RPMI7951 (cell line): ENCODE measurements at places on chromosomes 1 and 21. TPM values are rescaled to one million over a fixed set of nuclear protein-coding genes. Genes with fewer than 3 reads are reported as not detected.
A peak's percentile ranks its signal among the peaks of the same experiment; 100 is the strongest.

- no peak for DNase-seq
Measured at GRCh38 chr1:30275926-30276764, 447.2 kb downstream of the MATN1 start.

DNA sequence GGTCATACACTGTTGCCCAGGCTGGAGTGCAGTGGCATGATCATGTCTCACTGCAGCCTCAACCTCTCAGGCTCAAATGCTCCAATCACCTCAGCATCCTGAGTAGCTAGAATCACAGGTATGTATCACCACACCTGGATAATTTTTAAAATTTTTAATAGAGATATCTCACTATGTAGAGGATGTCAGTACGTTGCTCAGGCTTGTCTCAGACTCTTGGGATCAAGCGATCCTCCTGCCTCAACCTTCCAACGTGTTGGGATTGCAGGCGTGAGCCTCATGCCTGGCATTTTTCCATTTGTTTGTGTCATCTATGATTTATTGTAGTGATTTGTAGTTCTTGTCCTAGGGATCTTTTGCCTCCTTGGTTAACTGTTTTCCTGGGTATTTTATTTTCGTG is 985.2 kb upstream of the B3GALT2 start:
- no peak for DNase-seq

- no peak for DNase-seq
Measured at GRCh38 chr21:28437061-28437460, 555.6 kb downstream of the LTN1 start.

DNA sequence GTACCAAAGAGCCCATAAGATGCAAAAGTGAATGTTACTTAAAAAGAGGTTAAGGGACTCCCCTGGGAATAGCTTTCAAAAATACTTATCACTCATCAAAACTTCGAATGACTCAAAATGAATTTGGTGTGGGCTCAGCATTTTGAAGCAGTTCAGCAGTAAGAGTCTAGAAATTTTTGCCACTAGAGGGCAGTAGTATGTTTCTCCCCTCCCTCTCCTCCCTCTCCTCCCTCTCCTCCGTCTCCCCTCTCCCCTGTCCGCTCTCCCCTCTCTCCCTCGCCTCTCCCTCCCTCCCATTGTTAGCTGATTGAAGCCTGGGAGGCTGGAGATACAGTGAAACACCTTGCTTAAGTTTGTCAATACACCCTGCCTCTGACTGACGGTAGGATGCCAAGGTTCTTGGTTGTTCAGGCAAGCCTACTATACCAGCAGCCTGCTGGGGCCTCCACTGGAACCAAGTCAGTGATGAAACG is 70.8 kb upstream of the TENT5C start:
- DNase-seq, result peak; percentile 55

Gene FCRL5
- not detected in 2 replicates for total RNA-seq

DNA sequence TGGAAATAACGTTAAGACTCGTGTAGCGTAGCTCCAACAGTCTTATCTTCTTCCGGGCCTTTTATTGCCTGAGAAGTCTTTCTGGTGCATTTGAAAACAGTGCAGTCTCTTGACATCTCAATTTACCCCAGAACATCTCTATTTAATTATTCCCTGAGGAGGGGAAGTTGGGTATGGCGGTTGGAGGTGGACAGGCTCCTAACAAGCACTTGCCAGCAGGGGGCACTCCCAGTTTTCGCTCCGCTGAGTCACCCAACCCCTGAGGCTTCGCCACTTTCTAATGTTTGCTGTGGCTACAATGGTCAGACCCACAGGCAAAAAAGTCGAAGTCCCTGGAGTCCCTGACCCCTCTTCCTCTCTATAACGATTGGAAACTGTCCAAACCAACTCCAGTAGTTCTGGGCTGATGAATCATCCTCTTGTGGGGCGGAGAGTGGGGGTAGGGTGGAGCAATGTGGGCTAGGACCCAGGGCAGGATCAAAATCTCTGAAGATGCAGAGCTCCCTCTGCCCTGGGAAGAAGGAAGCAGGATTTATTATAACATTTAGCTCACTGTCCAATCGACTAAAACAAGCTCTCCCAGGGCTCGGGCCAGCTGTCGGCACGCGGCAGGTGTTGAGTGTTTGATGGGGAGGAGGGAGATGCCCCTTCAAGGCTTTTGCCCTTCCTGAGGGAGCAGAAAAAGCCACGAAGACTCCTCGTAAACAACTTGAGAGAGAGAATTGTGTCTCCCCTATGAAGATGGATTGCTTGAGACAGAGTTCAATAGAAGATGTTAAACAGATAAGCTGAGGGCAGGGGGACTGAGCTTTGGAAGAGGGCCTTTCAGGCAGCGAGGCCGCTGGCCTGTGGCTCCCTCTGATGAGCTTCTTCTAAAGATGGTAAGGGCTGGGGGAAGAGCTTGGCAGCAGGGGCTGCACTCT is 85.7 kb downstream of the BRINP2 start:
- DNase-seq, result peak; percentile 97

Gene DCST1
- not detected in 2 replicates for total RNA-seq

- no peak for DNase-seq
Measured at GRCh38 chr1:26684763-26685508, 10.9 kb upstream of the ARID1A start.

- no peak for DNase-seq
Measured at GRCh38 chr21:16563795-16564194, 834.0 kb downstream of the USP25 start.

DNA sequence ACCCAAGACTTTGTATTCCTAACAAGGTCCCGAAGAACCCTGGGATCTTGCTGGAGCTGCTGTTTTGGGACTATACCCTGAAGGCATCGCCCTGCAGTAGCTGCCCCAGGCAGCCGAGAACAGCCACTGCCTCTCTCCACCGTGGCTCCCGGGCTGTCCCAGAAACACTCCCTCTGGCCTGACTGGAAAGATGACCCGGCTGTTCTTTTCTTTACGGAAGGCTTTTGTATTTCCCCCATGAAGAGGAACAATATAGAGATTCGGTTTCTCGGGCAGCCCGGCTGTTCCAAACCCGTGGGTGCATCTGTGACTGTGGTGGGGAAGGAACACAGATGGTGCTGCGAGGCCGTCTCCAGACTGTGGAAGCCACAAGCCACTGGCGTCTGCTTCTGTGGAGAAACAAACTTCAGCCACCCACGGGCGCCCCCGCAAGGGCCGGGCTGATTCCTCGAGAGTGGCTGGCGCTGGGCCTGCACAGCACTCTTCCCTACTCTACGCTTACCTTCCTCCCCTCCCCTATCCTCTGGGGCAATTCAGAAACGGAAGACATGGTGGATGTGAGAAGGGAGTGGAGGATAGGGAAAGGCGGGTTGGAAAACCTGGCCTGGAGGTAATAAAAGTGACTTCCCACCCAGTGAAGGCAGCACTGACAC is 33.7 kb upstream of the VASH2 start:
- peak; percentile 50 for DNase-seq

- no peak for DNase-seq
Measured at GRCh38 chr1:114488739-114489138, 22.3 kb downstream of the TRIM33 start.

DNA sequence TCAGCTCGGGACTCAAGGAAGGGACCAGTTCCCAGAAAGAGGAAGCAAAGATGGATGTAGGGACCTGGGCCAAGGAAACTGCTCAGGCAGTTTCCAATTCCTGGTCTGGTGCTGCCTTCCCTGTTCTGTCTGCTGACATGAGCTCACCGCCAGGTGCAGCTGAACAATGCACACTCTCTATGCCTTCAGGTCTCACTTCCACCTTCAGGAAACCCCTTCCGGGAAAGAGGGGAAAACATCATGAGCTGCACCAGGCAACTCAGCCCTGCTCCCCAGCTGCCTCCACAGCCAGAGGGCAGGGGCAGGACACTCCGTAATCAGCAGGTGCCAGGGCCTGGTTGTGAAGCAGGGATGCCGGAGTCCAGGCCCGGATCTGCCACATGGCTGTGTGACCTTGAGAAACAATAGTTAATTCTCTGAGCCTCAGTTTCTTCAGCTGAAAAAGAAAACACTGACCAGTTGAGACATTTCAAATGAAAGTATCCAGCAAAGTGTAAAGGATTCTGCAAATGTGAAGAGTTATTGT is 27.8 kb downstream of the SMIM12 start:
- no peak for DNase-seq

DNA sequence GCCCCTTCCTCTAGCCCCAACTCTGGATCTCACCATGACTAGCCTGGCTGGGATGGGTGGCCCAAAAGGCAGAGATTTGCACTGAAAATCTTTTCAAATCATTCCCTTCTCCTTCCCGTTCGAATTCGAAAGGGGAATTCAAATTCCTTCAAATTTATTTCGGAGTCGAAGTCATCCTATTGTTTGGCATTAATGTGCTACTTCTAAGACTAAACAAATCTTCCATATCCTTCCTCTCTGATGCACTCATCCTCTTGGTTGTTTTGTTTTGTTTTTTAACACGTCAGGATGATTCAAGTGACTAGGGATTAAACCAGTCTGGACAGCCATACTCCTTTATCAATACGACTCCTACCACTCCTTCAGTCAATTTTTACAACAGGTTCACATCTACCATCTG is 95.5 kb upstream of the SGIP1 start:
- no peak for DNase-seq

Gene ZBTB8A
- total RNA-seq, result 5.5 and 6.7 TPM in 2 replicates

DNA sequence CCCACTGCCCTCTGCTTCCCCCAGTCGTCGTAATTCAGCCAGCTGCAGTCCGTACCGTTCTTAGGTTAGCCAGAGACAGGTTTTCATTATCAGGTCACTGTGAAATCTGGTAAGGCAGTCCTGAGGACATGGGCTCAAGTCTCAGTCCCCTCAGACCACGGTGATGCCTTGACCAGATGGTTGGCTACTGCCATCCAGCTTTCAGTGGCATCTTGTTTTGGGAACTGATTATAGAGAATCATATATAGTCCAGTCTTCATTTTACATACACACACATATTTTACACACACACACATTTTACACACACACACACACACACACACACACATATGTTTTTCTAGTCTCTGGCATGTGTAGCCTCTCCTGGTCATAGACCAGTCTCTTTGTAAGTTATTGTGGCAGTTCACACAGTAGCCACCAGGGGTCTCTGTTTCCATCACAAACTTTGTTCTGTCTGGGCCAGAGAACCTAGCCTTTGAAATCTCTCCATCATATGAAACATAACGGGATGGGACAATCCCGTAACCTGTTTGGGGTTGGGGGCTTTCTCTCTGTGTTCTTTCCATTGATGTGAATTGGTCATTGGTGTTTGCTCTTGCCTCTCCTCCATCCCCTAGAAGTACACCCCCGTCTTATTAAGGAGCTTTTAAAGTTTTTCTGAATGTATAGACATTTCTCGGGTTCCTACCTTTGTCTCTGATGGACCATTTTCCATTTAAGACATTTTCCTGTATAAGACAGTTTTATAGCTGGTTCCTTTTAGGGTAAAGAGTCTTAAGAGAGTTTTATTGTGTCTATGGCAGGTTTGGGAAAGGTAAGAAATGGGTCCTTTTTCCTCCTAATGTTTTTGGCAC is 8.4 kb upstream of the IKBKE start:
- peak; percentile 67 for DNase-seq

DNA sequence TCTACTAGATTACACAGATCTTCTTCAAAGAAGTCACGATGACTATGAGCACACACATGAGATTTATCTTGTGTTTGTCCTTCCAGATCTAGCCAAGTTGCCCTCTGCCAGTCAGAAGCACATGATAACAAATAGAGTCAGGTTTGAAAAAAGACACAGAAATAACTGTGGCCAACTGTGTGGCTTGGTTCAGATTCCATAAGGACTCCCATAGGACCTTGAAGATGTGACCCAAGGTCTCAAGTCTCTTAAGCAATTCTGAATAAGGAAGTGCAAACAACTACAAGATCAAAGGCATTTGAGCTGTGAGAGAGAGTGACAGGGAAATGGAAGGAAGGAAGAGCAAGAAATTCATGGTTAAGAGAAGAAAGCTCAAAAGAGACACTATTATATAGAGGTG is 194.0 kb downstream of the PLPP3 start:
- no peak for DNase-seq
